ENCODE measurements at places on chromosomes 1 and 21.

DNA sequence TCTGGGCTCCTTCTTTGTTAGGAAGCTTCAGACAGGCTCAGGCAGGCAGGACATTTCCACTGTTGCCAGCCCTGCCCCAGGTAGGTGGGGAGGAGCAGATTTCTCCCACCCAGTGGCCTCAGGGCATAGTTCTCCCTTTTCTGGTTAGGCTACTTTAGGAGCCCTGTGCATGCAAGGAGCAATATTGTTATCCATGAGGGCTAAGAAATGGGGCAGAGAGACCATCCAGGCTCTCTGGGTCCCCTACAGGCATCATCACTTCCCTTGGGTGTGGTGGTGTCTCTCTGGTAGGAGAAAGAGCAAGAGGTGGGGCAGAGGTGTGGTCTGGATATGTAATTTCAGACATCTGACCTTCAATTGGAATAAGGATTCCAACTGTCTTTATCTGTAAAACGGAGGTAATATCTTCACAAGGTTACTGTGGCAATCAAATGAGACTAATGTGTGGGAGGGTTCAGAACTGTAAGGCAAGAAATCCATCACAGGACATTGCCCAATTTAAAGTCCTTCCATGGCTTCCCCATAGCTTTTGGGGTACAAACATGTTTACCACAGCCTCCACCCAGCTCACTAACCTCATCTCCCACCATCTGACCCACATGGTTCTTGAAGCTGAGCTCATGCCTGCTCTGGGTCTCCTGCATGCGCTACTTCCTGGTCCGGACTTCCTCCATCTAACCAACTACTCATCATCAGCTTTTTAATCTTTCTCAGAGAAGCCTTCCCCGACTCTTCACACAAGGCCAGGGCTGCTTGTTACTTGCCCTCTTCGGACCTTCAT is 26.1 kb downstream of the PCAT6 start:
- no peak overlapping the region for H3K4me3 ChIP-seq
- peaks cover 36% of the 10 kb centered on the region for H3K4me1 ChIP-seq
- DNase-seq, result no peak
- H3K36me3 ChIP-seq, result no peaks in the 10 kb centered on the region
- H3K27ac ChIP-seq, result peak overlapping the region; percentile 71

DNA sequence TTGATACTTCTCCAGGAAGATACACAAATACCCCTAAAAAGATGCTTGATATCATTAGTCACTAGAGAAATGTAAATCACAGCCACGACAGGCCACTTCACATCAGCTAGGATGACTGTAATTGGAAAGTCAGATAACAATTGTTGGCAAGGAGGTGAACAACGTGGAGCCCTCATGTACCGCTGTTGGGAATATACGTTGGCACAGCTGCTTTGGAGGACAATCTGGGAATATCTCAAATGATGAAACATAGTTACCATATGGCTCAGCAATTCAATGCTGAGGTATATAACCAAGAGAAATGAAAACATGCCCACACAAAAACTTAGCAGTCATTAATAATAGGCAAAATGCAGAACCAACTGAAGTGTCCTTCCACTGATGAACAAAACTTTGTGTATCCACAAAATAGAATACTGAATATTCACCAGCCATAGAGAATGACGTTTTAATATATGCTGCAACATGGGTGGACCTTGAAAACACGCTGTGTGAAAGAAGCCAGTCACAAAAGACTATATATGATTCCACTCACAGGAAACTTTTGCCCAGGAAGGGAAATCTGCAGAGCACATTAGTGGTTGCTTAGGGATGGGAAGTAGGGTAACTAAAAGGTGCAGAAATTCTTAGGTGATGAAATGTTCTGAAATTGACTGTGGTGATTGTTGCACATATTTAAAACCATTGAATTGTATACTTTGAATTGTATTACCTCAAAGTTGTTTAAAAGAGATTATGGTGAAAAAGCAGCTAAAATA is 95.4 kb downstream of the AHCTF1 start:
- H3K27me3 ChIP-seq, result no peaks in the 10 kb centered on the region
- no peak for DNase-seq
- no peak overlapping the region for H3K27ac ChIP-seq
- no peaks in the 10 kb centered on the region for H3K4me1 ChIP-seq

GRCh38 chr1:59292562-59292961 is 4.3 kb upstream of the FGGY start:
- H3K36me3 ChIP-seq, result no peaks in the 10 kb centered on the region
- H3K4me1 ChIP-seq, result peaks cover 14% of the 10 kb centered on the region
- H3K27me3 ChIP-seq, result no peaks in the 10 kb centered on the region
- DNase-seq, result no peak

- DNase-seq, result no peak
- no peak overlapping the region for H3K4me3 ChIP-seq
- no peak overlapping the region for H3K27ac ChIP-seq
- H3K36me3 ChIP-seq, result no peaks in the 10 kb centered on the region
- H3K4me1 ChIP-seq, result peaks cover 17% of the 10 kb centered on the region
- H3K27me3 ChIP-seq, result peaks cover 77% of the 10 kb centered on the region
Observed at GRCh38 chr1:12067900-12068821, 5.1 kb downstream of the TNFRSF8 start.

GRCh38 chr1:40658751-40659648 is 6.5 kb downstream of the RIMS3 start:
- DNase-seq, result no peak
- no peak overlapping the region for H3K4me3 ChIP-seq
- no peaks in the 10 kb centered on the region for H3K36me3 ChIP-seq
- peaks cover 20% of the 10 kb centered on the region for H3K4me1 ChIP-seq
- H3K27ac ChIP-seq, result no peak overlapping the region
- peaks cover 4% of the 10 kb centered on the region for H3K27me3 ChIP-seq

- DNase-seq, result no peak
- H3K4me1 ChIP-seq, result no peaks in the 10 kb centered on the region
- H3K36me3 ChIP-seq, result no peaks in the 10 kb centered on the region
- peaks cover 2% of the 10 kb centered on the region for H3K27me3 ChIP-seq
- no peak overlapping the region for H3K27ac ChIP-seq
Observed at GRCh38 chr1:33815061-33815460, 48.8 kb upstream of the HMGB4 start.

DNA sequence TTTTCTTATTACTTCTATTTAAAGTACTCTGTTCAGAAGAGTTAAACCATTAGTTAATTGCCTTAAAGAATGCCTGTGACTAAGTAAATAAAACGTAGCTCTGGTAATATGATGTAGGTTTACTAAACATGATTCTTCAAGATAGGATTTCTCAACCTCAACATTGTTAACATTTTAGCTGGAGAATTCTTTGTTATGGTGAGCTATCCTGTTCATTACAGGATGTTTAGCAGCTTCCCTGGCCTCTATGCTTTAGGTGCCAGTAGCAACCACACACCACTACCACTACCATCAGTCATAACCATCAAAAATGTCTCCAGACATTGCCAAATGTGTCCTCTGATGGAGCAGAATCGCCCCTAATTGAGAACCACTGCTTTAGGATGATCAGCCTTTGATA is 10.7 kb downstream of the RPF1 start:
- peaks cover 60% of the 10 kb centered on the region for H3K36me3 ChIP-seq
- no peak overlapping the region for H3K4me3 ChIP-seq
- H3K27me3 ChIP-seq, result no peaks in the 10 kb centered on the region
- no peaks in the 10 kb centered on the region for H3K4me1 ChIP-seq

DNA sequence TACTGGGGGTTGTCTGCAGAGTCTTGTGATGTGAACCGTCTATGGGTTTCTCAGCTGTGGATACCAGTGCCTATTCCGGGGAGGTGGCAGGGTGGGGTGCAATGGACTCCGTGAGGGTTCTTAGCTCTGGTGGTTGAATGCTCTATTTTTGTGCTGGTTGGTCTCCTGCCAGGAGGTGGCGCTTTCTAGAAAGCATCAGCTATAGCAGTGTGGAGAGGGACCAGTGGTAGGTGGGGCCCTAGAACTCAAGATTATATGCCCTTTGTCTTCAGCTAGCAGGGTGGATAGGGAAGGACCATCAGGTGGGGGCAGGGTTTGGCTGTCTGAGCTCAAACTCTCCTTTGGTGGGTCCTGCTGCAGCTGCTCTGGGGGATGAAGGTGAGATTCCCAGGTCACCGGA is 127.3 kb upstream of the PLD5 start:
- no peaks in the 10 kb centered on the region for H3K27me3 ChIP-seq
- no peak overlapping the region for H3K4me3 ChIP-seq
- no peaks in the 10 kb centered on the region for H3K36me3 ChIP-seq
- no peak overlapping the region for H3K27ac ChIP-seq
- H3K4me1 ChIP-seq, result no peaks in the 10 kb centered on the region

- no peaks in the 10 kb centered on the region for H3K27me3 ChIP-seq
- H3K36me3 ChIP-seq, result no peaks in the 10 kb centered on the region
- no peak overlapping the region for H3K27ac ChIP-seq
- DNase-seq, result no peak
- no peak overlapping the region for H3K4me3 ChIP-seq
Observed at GRCh38 chr1:202105571-202106339, 17.0 kb upstream of the GPR37L1 start.

- H3K27ac ChIP-seq, result peak overlapping the region; percentile 92
- peaks cover 22% of the 10 kb centered on the region for H3K4me1 ChIP-seq
- peak overlapping the region; percentile 96 for H3K4me3 ChIP-seq
- H3K27me3 ChIP-seq, result no peaks in the 10 kb centered on the region
- no peaks in the 10 kb centered on the region for H3K36me3 ChIP-seq
- DNase-seq, result peak; percentile 76
Observed at GRCh38 chr1:227318853-227319607, 738 bp upstream of the CDC42BPA start.

- H3K4me3 ChIP-seq, result no peak overlapping the region
- DNase-seq, result no peak
- peaks cover 7% of the 10 kb centered on the region for H3K36me3 ChIP-seq
- no peak overlapping the region for H3K27ac ChIP-seq
Observed at GRCh38 chr1:206693592-206693991, 8.9 kb downstream of the MAPKAPK2 start.

DNA sequence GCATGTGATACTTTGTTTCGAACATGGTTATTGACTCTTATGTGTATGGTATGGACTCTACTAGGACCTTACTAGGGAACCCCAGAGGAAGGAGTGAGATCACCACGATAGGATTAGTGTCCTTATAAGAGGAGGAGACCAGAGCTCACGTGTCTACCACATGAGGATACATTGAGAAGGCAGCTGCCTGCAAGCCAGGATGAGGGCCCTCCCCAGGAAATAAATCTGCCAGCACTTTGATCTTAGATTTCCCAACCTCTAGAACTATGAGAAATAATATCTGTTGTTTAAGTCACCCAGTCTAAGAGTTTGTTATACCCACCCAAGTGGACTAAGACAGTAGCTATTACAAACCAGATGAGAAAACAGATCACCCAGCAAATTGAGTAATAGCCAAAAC is 559.3 kb upstream of the USP24 start:
- H3K4me1 ChIP-seq, result no peaks in the 10 kb centered on the region
- DNase-seq, result no peak
- H3K36me3 ChIP-seq, result no peaks in the 10 kb centered on the region
- no peak overlapping the region for H3K27ac ChIP-seq

DNA sequence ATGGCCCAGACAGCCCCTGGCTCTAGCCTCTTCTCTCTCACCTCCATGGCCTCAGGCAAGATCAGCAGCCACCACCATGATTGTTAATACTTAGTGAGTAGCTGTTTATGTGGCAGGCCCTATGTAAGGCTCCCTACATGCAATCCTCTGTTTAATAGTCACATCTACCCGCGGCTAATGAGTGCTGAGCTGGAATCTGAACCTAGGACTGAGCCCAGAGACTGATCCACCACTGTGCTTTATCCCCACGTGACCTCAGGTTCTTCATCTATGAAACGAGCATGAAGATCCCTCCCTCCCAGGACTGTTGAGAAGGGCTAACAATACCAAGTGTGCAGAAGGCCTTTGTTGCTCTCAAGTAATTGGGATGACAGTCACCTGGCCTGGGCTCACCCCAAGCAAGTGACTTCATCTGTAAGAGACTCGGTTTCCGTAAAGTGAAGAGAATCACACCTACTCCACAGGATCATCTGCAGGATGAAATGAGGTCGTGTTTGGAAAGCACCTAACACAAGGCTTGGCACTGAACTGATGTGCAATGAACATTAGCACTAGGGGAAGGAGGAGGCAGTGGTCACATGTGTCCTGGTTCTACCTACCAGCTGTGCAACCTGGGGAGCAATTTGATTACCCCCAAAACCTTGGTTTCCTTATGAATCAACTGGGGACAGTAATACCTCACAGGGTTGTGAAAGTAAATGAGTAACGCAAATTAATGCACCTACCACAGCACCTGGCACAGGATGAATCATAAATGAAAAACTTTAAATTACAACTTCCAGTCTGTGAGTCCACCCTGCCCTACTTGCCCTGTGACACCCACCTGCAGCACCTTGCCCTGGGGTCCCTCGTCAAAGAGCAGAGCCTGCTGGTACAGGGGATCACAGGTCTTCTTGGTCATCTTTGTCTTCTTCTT is 37.2 kb downstream of the RIMS3 start:
- no peaks in the 10 kb centered on the region for H3K27me3 ChIP-seq
- no peaks in the 10 kb centered on the region for H3K36me3 ChIP-seq
- no peak overlapping the region for H3K4me3 ChIP-seq
- peak; percentile 35 for DNase-seq
- H3K4me1 ChIP-seq, result no peaks in the 10 kb centered on the region
- no peak overlapping the region for H3K27ac ChIP-seq

GRCh38 chr1:53507116-53507820 is 48.1 kb downstream of the DMRTB1 start:
- H3K27ac ChIP-seq, result no peak overlapping the region
- H3K4me3 ChIP-seq, result no peak overlapping the region
- DNase-seq, result no peak
- no peaks in the 10 kb centered on the region for H3K36me3 ChIP-seq
- no peaks in the 10 kb centered on the region for H3K27me3 ChIP-seq
- H3K4me1 ChIP-seq, result peaks cover 7% of the 10 kb centered on the region

- no peaks in the 10 kb centered on the region for H3K36me3 ChIP-seq
- H3K27ac ChIP-seq, result no peak overlapping the region
- H3K4me1 ChIP-seq, result no peaks in the 10 kb centered on the region
Observed at GRCh38 chr1:192303029-192303428, 13.8 kb upstream of the RGS21 start.

GRCh38 chr1:10671090-10671489 is 125.4 kb downstream of the CASZ1 start:
- no peaks in the 10 kb centered on the region for H3K27me3 ChIP-seq
- H3K4me1 ChIP-seq, result peaks cover 32% of the 10 kb centered on the region
- H3K27ac ChIP-seq, result no peak overlapping the region
- DNase-seq, result no peak
- H3K36me3 ChIP-seq, result no peaks in the 10 kb centered on the region

- H3K4me1 ChIP-seq, result no peaks in the 10 kb centered on the region
- no peaks in the 10 kb centered on the region for H3K36me3 ChIP-seq
- H3K27ac ChIP-seq, result no peak overlapping the region
- no peak overlapping the region for H3K4me3 ChIP-seq
Observed at GRCh38 chr1:99469550-99469971, 176.4 kb upstream of the PALMD start.

DNA sequence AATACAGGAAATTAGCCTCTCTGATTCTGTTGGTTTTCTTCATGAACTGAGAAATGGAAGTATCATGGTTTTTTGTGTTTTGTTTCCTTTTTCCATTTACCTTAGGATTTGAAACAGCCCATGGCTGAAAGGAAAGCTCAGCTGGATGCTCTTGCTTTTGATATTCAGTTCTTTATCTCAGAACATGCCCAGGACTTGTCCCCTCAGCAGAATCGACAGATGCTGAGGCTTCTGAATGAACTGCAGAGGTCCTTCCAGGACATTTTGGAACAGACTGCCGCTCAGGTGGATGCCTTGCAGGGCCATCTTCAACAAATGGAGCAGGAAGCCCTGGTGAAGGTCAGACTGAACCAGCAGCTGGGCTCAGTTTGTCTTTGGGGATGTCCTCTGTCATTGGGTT is 142.4 kb downstream of the MACF1 start:
- no peaks in the 10 kb centered on the region for H3K27me3 ChIP-seq
- no peak overlapping the region for H3K4me3 ChIP-seq
- H3K36me3 ChIP-seq, result peaks cover 88% of the 10 kb centered on the region
- no peak overlapping the region for H3K27ac ChIP-seq
- H3K4me1 ChIP-seq, result no peaks in the 10 kb centered on the region

GRCh38 chr1:50959303-50959912 is 659 bp downstream of the FAF1 start:
- peaks cover 27% of the 10 kb centered on the region for H3K4me1 ChIP-seq
- no peaks in the 10 kb centered on the region for H3K27me3 ChIP-seq
- DNase-seq, result no peak
- H3K4me3 ChIP-seq, result peak overlapping the region; percentile 62
- H3K36me3 ChIP-seq, result no peaks in the 10 kb centered on the region
